ENCODE measurements at places on chromosomes 12 and 14. TPM values are rescaled to one million over a fixed set of nuclear protein-coding genes. Genes with fewer than 3 reads are reported as not detected.
A peak's percentile ranks its signal among the peaks of the same experiment; 100 is the strongest.

DNA sequence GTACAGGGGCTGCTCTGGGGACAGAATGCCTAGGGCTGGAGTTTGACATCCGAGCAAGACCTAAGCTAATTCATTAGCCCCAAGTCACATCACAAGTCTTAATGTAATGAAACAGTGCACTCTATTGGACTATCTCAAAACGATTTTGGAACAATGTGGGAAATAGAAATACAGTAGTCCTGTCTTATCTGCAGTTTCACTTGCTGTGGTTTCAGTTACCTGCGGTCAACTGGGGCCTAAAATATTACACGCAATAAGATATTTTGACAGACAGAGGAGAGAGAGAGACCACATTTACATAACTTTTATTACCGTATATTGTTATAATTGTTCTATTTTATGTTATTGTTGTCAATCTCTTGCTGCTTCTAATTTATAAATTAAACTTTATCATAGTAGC lies 21.1 kb downstream of the MOAP1 start:
- no peak overlapping the region for H3K4me3 ChIP-seq
- DNase-seq = no peak
- no peak overlapping the region for H3K27ac ChIP-seq
- no peaks in the 10 kb centered on the region for H3K36me3 ChIP-seq

- peaks cover 11% of the 10 kb centered on the region for H3K4me1 ChIP-seq
- H3K27ac ChIP-seq = no peak overlapping the region
- no peak overlapping the region for H3K4me3 ChIP-seq
- no peak for DNase-seq
These were observed 19.7 kb upstream of the FAM222A start for GRCh38 chr12:109693653-109694600.

- no peaks in the 10 kb centered on the region for H3K27me3 ChIP-seq
- H3K4me1 ChIP-seq = no peaks in the 10 kb centered on the region
- DNase-seq = no peak
- H3K27ac ChIP-seq = no peak overlapping the region
- H3K4me3 ChIP-seq = no peak overlapping the region
- no peaks in the 10 kb centered on the region for H3K36me3 ChIP-seq
These were observed 22.0 kb downstream of the CFL2 start for GRCh38 chr14:34692348-34692747.

DNA sequence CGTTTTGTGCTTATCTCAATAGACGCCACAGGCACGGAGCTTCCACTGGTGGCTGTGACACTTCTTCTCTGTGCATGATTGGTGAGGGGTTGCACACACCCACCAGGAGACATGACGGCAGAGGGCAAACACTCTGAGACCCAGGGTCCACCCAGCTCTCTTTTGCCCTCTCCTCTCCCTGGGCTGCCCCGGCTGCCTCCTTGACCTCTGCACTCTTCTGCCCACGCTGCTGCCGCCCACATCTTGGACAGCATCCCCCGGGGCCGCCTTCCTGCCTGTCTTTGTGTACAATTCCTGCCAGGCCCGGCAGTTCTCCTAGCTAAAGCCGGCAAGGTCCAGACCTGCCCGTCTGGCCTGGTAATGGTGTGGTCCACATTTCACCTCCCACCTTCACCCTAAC lies 44.7 kb downstream of the DPF3 start:
- H3K4me3 ChIP-seq = no peak overlapping the region
- H3K27ac ChIP-seq = no peak overlapping the region
- H3K27me3 ChIP-seq = no peaks in the 10 kb centered on the region
- DNase-seq = no peak

- DNase-seq = no peak
- H3K27ac ChIP-seq = no peak overlapping the region
These were observed 121.6 kb downstream of the SLC16A7 start for GRCh38 chr12:59717436-59717835.

The CBLN3 gene
- total RNA-seq = 0.59 TPM

DNA sequence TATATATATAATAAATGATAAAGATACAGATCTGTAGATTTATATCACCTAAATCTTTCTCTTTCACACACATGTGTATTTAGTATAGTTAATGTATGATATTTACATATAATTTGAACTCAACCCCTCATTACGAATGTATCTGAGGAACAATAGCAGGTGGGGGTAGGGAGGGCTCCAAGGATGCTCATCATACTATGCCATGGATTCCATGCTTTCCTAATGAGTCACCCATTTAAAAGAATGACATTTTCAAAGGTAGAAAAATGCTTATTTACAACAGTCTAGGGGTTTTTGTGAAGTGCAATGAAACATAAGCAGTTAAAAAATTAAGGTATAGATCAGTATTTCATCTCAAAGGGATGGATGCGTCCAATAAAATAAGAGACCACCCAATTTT lies 181.6 kb downstream of the SOX5 start:
- DNase-seq = no peak
- no peaks in the 10 kb centered on the region for H3K36me3 ChIP-seq
- no peak overlapping the region for H3K27ac ChIP-seq
- H3K27me3 ChIP-seq = no peaks in the 10 kb centered on the region
- no peaks in the 10 kb centered on the region for H3K4me1 ChIP-seq

DNA sequence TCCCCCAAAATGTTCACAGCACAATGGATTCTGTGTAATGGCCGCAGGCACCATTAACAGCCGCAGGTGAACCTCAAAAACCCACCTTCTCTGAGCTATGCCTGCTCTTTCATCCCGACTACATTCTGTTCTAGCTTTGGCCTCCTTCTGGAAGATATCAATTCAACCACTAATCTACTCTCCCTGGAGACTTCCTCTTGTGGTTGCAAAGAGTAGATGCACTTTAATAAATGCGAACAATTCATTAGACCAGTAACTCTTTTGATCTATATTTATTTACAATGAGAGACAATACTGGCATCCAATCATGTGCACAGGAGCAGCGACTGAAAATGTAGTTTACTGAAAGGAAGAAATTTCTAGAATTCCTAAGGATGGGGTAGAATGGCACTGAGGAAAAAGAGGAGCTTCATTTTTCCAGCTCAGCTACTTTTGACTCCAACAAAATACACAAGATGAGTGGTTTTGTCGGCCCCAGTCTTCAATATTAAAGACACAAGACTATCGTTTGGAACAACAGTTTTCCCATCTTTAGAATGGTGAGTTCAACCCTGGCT lies 5.3 kb downstream of the GRIN2B start:
- peaks cover 14% of the 10 kb centered on the region for H3K4me1 ChIP-seq
- H3K36me3 ChIP-seq = no peaks in the 10 kb centered on the region
- no peak overlapping the region for H3K4me3 ChIP-seq
- H3K27ac ChIP-seq = no peak overlapping the region

GRCh38 chr12:58915634-58916033 lies 4.7 kb downstream of the LRIG3 start:
- peaks cover 11% of the 10 kb centered on the region for H3K27me3 ChIP-seq
- peak overlapping the region; percentile 12 for H3K4me3 ChIP-seq
- no peak for DNase-seq
- H3K27ac ChIP-seq = peak overlapping the region; percentile 95
- no peaks in the 10 kb centered on the region for H3K36me3 ChIP-seq

The GPR84 gene
- 0.99 TPM for total RNA-seq

The CLEC14A gene
- total RNA-seq = 24.2 TPM

DNA sequence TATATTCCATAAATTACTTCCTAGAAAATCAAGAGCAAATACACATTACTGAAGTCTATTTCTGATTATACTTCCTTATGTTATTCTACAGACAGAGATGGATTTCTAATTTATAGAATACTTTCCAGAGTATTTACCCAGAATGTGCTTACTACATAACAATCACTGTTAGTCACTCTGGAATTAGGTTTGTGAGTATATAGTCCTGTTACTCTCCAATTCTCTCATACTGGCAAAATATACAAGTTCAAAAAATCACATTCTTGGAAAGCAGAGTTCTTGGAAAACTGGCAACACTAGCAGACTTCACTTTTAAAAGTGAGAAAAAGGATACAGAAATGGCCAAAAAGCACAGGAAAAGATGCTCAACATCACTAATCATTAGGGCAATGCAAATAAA lies 7.3 kb downstream of the PPP2R5E start:
- H3K4me3 ChIP-seq = no peak overlapping the region
- no peaks in the 10 kb centered on the region for H3K4me1 ChIP-seq
- peaks cover 36% of the 10 kb centered on the region for H3K36me3 ChIP-seq

GRCh38 chr14:42504433-42504832 lies 897.8 kb downstream of the LRFN5 start:
- no peak for DNase-seq
- H3K4me3 ChIP-seq = no peak overlapping the region
- no peaks in the 10 kb centered on the region for H3K4me1 ChIP-seq
- no peaks in the 10 kb centered on the region for H3K36me3 ChIP-seq

DNA sequence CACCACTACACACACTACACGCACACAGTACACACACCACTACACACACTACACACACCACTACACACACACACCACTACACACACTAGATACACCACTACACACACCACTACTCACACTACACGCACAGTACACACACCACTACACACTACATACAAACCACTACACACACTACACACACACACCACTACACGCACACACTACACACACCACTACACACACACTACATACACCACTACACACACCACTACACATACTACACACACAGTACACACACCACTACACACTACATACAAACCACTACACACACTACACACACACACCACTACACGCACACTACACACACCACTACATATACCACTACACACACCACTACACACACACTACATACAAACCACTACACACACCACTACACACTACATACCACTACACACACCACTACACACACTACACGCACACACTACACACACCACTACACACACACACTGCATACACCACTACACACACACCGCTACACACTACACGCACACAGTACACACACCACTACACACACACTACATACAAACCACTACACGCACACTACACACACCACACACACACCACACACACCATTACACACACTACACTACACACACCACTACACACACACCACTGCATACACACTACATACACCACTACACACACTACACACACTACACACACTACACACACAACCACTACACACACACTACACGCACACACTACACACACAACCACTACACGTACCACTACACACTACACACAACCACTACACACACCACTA lies 11.7 kb downstream of the NOC4L start:
- H3K27me3 ChIP-seq = no peaks in the 10 kb centered on the region
- H3K4me3 ChIP-seq = no peak overlapping the region
- peaks cover 86% of the 10 kb centered on the region for H3K36me3 ChIP-seq
- DNase-seq = no peak

The MYF6 gene
- 0.61 TPM for total RNA-seq

DNA sequence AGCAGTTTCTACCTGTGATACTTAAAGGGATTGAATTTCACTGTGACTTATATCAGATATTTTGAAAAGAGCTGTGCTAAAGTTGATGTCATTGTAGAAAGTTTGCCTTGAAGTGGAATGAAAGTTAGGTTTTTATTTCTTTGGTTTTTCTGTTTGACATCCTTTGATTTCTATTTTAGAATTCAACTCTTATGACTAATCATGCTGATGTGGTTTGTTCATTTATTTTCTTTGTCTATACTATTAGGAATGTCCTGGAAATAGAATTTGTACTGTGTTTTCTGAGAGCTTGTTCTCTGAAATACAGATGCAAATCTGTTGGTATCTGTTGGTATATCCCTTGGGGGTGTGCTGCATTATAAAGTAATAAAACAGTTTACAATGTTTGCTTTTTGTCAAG lies 3.3 kb downstream of the CNOT2 start:
- no peaks in the 10 kb centered on the region for H3K27me3 ChIP-seq
- H3K4me1 ChIP-seq = no peaks in the 10 kb centered on the region
- DNase-seq = no peak
- H3K36me3 ChIP-seq = no peaks in the 10 kb centered on the region

- no peaks in the 10 kb centered on the region for H3K36me3 ChIP-seq
- no peaks in the 10 kb centered on the region for H3K4me1 ChIP-seq
- no peak overlapping the region for H3K27ac ChIP-seq
- no peak overlapping the region for H3K4me3 ChIP-seq
These were observed 156.2 kb downstream of the CAND1 start for GRCh38 chr12:67425394-67425793.

DNA sequence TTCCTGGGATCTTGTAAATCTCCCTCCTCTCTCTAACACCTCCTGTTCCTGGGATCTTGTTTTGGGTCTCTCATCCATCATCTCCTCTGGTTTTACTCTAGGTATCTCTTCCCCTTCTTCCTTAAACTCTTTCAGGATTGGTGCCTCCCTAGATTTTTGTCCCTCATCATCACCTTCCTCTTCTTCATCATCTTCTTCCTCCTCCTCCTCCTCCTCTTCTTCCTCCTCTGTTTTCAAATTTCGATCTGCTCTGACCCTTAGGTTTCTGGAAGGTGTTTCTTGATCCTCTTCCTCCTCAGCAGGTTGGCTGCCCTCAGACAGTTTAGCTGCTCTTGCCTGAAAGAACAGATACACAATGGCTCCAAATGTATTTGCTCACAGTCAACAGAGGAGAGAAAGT lies 14.5 kb downstream of the ACIN1 start:
- H3K4me1 ChIP-seq = no peaks in the 10 kb centered on the region
- no peak overlapping the region for H3K27ac ChIP-seq
- H3K36me3 ChIP-seq = peaks cover 63% of the 10 kb centered on the region
- no peak for DNase-seq
- no peaks in the 10 kb centered on the region for H3K27me3 ChIP-seq
- no peak overlapping the region for H3K4me3 ChIP-seq

DNA sequence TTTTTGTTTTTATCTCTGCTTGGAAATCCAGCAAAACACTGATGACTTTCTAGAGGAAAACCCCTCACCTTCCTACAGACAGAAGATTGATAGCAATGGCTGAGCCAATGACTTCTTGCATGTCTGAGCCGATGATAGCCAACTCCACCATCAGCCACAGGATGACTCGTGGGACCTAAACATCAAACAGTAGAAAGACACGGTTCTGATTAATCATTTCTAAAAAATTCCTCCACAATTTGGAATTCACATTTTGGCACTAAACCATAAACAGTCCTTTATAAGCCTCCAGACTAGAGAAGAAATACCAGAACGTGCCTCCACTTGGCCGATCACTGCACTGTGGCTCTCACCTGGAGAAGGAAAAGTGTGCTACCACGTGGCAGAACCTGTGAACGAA lies 25.9 kb downstream of the SLC11A2 start:
- H3K27ac ChIP-seq = no peak overlapping the region
- H3K4me3 ChIP-seq = no peak overlapping the region
- no peaks in the 10 kb centered on the region for H3K4me1 ChIP-seq
- peaks cover 52% of the 10 kb centered on the region for H3K36me3 ChIP-seq
- DNase-seq = no peak

DNA sequence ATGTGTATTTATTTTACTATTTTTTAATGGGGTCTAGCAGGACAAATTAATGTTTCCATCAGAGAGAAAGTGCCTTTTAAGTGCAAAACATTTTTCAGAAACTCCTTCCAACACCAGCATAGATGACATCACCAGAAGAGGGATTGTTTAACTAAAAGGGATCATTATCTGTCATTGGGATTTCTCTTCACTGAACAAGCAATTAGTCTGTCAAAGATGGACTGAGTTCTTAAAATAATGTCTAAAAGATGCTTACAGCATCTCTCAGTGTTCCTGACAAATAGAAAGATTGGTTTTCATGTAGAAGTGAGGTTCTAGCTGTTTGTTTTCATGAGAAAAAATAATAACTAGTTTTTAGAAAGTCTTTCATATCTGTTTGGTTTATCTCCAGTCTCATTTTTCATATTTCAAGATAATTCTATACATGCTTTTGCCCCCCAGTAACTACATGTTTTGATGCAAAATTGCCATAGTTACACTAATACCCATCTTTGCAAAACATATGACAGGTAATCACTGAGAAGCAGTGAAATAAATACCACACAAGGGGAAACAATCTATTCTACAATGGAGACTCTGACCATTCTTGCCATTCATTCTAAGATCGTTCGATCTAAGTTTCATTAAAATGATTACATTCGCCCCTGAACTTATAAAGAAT lies 850.3 kb downstream of the GALC start:
- no peaks in the 10 kb centered on the region for H3K4me1 ChIP-seq
- DNase-seq = no peak
- H3K27ac ChIP-seq = no peak overlapping the region
- H3K4me3 ChIP-seq = no peak overlapping the region
- H3K27me3 ChIP-seq = no peaks in the 10 kb centered on the region
